ENCODE measurements at places on chromosomes 1 and 21.

GRCh38 chr1:27928216-27928954 lies 6.4 kb upstream of the SMPDL3B start:
- DNase-seq: no peak

DNA sequence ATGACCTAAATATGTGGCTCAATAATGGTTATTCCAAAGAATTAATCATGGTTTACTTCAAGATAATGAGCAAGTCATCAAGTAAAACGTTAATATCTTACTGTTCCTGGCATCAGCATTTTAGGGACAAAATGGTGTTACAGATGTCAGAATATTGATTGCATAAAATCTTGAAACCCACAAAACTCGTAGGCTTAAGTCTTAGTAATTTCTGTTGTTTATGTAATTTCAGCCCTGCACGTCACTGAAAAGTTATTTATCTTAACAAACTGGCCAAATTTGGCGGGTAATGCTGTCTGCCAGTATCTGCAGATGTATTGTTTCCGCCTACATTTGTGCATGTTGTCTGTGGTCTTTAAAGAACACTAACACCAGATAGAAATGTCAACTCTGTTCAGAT lies 25.8 kb downstream of the CDC7 start:
- DNase-seq: no peak

DNA sequence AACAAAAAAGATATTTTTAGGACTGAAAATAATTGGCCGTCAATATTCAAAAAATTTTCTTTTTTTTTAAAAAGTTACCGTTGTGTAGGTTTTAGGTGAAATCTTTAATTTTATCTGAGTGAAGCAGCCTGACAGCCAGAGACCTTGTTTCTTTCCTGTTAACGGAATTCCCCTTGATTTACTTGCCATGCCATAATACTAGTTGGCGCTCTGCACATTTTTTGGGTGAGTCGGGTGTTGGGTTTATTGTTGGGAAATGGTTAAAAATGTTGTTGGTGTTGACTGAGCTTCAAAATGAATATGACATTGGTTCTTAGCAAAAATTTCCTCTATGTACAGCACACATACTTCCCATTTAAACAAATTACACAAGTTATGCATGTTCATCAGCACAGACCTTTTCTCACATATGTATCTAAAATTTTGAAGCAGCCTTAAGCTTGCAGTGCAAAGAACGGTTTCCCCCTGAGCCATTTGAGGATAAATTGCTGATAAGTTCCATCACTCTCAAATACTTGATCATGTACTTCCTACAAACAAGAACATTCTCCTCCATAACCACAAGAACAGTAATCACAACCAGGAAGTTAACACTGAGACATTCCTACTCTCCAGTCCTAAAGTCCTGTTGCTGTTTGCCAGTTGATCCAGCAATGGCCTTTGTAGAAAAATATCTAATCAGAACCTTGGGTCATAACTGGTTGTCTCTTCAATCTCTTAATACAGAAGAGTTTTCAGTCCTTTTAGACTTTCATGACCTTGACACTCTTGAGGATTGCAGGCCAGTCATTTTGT lies 34.2 kb downstream of the CAMTA1 start:
- DNase-seq: no peak

DNA sequence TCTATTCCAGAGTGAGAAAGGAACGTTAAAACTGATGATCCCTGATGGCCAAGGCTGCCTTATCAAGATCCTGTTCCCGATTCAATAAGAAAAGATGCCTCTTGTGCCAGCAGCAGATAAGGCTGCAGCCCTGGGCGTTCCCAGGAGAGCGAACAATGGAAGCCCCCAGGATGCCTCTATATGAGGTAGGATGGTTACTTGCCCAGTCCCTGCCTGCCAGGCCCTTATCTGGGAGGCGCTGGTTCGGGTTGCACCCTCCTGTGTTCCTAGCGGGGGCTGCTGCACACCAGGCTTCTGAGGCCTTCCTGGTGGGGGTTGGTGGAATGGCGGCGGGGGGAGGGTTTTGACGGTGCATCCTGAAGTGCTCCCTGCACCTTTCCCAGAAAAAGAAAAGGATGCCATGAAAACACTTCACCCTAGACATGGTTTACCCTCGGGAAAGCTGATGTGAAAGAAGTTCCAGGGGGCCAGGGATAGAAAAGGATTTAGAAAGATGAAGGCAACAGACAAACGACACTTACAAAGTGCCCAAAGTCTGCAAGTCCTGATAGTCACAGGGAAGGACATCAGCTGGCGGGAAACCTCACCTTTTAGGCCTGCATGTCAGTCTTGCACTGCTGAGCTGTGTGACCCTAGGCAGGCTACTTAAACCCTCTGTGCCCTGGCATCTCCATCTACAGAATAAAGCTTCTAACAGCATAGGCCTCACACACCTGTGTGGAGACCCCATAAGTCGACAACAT lies 100.3 kb downstream of the KCNJ15 start:
- DNase-seq: no peak

DNA sequence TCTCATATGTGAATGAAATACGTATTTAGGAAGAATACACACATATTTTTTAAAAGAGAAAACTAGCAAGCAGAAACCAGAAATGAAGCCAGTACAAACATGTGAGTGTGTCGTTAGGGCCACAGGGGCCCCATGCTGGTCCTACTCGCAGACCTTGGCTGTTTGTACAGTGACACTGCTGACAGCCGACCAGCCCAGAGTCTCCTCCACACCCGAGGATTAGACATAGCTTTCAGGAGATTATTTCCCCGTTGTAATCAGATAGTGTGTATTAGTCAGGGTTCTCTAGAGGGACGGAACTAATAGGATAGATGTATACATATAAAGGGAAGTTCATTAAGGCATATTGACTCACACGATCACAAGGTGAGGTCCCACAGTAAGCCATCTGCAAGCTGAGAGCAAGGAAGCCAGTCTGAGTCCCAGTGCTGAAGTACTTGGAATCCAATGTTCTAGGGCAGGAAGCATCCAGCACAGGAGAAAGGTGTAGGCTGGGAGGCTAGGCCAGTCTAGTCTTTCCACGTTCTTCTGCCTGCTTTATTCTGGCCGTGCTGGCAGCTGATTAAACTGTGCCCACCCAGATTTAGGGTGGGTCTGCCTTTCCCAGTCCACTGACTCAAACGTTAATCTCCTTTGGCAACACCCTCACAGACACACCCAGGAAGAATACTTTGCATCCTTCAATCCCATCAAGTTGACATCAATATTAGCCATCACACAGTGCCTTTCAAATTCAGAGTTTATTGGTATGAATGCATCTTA lies 51.2 kb downstream of the DIP2A start:
- DNase-seq: no peak

GRCh38 chr1:202600432-202601041 lies 109.7 kb downstream of the SYT2 start:
- DNase-seq: no peak

GRCh38 chr1:192311281-192311680 lies 5.5 kb upstream of the RGS21 start:
- DNase-seq: no peak

DNA sequence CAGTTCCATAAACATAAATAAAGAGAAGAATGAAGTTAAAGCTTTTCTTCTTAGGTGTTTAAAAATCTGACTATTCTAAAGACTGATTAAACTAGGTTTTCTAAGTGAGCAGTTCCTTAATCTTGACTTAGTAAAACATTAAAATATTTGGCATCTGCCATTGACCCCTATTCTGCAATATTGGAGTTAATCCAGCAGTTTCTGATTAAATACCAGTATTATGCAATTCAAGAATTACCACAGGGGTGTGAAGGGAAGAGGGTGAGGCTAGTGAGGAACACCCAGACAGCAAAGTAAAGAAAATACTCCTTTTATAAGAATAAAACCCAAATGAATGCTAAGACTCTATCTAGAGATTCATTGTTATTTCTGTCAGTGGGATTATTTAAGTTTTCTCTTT lies 40.9 kb downstream of the CLIC4 start:
- DNase-seq: no peak

- peak; percentile 26 for DNase-seq
These were observed 1.4 kb downstream of the APP start for GRCh38 chr21:26169061-26169610.

DNA sequence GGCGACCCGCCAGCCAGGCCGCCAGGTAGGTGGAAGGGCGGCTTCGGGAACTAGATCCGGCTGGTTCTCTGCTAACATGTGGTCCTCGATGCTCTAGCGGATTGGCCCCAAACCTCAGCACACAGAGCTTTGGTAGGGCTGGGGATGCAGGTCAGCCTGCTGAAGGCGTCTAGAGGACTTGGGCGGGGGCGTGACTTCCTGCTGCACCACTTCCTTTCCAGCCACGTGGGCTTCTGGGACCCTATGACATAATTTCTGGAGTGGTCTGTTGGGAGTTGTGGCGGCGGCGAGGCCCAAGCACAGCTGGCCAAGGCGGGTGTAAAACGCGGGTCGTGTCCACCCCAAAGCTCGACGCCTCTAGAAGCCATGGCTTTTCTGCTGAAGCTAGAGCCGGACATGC lies 124.5 kb downstream of the ATF6 start:
- DNase-seq: no peak

DNA sequence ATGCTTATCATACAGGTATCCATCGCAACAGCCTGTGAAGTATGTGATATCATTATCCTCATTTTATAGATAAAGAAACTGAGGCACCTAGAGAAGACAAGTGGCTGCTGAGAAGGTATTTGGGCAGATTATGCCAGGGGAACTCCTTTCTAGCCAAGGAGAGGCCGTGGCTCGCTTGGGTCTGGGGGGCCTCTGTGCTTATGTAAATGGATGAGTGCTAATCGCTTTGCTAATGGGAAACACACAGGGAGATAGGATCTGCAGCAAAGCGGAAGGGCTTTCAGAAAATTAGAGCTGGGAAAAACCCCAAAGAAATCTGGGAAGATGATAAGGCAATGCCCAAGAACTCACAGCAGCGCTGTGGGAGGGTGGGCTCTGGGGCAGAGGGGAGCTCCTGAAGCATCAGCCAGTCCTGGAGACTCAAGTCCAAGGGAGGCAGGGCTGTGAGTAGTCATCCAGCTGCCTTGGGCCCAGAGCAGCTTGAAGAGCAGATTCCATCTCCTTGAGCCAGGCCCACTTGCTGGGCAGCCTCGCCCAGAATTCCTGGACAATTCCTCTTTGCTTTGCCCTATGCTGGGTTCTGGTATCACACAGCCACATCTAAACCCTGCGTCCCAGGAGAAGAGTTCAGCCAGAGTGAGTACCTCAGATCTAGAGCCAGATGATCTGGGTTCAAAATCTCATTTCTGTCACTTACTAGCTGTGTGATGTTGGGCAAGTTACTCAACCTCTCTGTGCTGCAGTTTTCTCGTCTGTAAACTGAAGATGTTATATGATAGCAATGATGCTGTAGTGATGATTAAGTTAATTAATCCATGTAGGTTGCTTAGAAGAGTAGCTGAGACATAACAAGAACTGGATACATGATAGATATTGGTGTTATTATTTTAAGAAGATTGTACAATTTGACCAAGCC lies 36.7 kb downstream of the FOXD2 start:
- DNase-seq: no peak

GRCh38 chr1:151455231-151455630 lies 4.1 kb downstream of the POGZ start:
- no peak for DNase-seq

GRCh38 chr1:98157524-98158313 lies 236.9 kb upstream of the DPYD start:
- no peak for DNase-seq

GRCh38 chr1:241482761-241483250 lies 36.7 kb downstream of the FH start:
- DNase-seq: no peak

DNA sequence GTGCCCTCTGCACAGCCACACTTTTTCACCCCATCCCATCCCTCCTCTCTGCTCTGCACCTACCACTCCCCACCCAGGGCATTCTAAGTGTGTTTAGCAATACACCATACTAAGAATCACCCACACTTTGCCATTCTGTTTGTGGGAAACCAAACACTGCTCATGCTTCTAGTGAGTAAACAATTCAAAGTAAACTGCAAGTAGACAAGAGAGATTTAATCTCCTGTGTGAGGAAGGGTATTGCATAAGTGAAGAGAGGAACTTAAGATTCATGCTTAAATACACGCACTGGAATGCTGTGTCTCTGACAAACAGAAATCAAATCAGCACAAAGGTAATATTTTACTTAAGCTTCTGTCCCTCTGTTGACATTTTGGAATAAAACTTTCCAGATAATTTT lies 4.8 kb upstream of the EDARADD start:
- DNase-seq: no peak

DNA sequence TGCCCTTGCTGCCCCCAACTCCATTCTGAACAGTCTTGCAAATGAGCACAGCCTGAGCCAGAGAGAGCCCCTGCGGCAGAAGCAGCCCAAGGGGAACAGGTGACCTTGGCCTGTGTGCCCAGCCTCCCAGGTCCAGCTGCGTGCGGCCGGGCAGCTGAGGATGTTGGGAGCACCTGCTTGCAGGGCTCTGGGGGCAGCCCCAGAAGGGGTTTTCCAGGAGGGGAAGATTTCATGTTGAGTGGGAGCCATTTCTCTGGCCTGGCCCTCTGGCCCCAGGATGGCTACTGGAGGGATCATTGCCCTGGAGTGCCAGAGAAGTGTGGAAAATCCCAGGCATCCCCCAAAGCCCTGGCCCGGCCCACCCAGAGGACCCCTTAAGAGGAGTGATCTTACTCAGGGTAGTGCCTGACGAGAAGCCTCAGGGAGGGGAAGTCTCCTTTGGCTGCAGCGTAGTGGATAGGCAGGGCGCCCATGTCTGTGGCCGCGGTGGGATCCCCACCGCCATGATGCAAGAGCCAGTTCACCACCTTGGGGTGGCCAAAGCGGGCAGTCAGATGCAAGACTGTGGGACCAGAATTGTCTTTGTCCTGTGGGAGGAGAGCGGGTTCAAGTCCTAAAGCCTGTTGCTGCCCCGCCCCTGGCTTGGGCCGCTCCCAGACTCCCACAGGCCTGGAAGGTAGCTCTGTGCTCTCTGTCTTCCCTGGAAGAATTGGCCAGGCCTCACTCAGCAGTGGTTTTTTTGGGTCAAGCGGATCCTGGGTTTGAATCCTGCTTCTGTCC lies 20.6 kb upstream of the RNU1-4 start:
- no peak for DNase-seq

DNA sequence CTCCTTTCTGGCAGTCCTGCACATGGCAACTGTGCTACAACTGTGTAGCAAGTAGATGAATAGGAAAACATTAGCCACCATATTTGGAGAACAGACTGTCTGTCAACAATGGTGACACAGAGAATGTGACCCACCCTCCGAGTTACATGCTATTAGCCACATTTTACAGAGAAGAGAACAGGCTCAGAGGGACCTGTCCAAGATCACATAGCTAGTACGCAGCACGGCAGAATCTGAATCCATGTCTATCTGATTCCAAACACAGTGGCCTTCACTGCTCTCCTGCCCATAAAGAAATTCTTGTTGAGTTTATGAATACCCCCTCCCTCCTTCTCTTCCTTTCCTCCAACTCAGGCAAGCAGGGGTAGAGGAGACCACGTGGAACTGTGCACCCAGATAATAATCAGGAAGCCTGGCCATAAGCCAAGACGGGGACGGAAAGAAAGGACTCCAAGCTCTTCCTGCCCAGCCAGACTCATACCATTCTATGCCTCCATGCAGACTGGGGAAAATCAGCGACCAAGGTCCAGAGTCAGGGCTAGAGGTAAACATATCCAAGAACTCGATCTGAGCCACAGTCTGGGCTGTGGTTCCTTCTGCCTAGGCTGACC lies 78.8 kb downstream of the TRABD2B start:
- no peak for DNase-seq

- DNase-seq: no peak
These were observed 9.0 kb upstream of the ABCG1 start for GRCh38 chr21:42209801-42210479.

GRCh38 chr1:184866991-184867788 lies 107.1 kb downstream of the NIBAN1 start:
- peak; percentile 59 for DNase-seq
